ENCODE measurements at places on chromosomes 16 and 17.

GRCh38 chr16:20899477-20900298, 470 bp downstream of the DCUN1D3 start:
- peak; percentile 12 for DNase-seq

- no peak for DNase-seq
Observed at GRCh38 chr16:67283039-67283825, 3.9 kb downstream of the PLEKHG4 start.

- DNase-seq, result no peak
Observed at GRCh38 chr17:74678541-74678940, 34.2 kb downstream of the CD300LF start.

DNA sequence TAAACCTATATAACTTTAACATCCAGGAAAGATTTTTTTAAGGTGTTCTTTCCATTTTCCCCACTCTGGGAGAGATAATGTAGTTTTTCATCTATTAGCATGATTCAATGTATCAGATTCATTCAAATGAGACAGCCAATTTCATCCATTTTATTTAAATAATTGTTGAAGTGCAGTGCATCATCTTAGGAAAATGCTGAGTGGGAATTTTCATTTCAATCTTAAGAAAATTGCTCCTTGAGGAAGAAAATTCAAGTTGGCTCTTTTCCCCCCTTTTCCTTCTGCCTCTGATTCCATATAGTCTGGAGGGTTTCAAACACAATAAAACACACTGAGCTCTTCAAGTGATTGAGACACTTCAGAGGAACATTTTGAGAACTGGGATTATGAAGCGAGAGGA, 3.4 kb upstream of the KCNJ16 start:
- no peak for DNase-seq

GRCh38 chr16:2157480-2158261, 2.1 kb downstream of the TRAF7 start:
- DNase-seq, result no peak

DNA sequence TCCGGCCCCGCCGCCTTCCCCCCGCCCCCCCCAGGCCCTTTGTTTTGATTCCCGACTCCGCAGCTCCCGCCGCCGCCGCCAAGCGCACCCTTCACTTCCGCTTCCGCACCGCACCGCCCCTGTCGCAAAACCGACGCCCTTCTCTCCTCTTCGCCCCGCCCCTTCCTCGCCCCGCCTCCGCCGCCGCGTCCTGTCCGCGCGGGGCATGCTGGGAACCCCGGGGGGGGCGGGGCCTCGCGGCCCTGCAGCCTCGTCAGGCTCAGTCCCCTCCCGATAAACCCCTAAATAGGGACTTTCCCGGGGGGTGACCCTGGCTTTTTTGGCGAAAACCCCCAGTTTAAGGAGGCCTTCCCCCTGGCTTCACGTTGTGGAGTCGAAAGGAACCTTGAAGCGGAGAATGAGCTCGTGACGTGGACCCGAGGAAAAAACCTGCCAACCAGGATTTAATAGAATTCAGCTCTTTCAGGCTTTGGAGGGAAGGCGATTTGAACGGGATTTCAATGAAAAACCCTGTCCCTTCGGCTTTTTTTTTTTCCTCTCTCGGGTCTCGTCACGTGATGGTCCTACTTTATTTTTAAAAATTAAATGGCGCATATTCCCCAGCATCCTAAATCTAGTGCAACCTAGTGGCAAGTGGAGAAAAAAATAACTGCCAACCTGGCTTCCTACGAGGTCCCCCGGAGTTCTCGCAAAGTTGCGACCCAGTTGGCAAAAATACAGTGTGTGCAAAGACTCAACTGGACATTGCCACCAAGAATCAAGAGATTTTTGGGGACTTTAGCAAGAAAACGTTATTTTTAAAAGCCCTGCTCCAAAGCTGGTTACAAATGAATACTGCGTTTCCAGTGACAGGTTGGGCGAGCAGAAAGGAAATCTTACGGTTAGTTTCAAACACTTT, at the start of gene MARF1:
Gene MARF1, minus strand, starts transcription at position 107 of the 898 bp plus-strand sequence. CDS start 3,921 bp downstream, outside the sequence.
- DNase-seq, result peak; percentile 98

DNA sequence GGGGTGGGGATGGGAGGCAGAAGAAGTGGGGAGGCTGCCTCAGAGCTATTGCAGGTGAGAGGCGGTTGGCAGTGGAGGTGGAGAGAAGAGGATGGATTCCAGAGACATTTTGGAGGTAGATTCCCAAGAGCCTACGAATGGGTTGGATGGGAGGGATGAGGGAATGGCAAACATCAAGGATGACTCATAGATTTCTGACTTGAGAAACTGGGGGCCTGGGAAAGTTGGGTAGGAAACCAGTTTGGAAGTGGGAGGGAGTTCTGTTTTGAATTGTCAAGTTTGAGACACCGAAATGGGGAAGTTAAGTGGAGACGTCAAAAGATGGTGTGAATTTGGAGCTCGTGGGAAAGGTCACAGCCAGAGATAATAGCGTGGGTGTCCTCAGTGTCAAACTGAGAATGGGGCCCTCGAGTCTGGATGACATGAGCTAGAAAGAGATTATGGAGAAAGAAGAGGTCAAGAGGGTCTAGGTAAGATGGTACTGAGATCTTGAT, 6.2 kb upstream of the CYLD start:
- DNase-seq, result no peak

GRCh38 chr17:40536295-40537171, 28.7 kb downstream of the CCR7 start:
- DNase-seq, result no peak

GRCh38 chr17:61247439-61247838, 152.2 kb upstream of the TBX2 start:
- no peak for DNase-seq

DNA sequence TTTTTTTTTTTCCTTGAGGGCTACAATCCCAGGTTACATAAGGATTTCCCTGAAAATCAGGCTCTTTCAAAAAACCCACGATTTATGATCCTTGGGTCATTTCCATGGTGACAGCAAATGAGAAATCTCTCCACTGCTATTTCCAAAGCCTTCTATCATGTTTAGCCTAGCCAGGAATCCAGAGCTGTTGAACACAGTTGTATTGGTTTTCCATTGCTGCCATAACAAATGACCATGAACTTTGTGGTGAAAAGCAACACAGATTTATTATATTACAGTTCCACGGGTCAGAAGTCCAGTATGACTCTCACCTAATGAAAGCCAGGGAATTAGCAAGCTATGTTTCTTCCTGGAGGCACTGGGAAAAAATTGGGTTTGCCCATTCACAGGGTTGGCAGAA, 106.6 kb downstream of the MAF start:
- no peak for DNase-seq

- DNase-seq, result no peak
Observed at GRCh38 chr16:5196204-5196603, 98.6 kb upstream of the EEF2KMT start.

- DNase-seq, result no peak
Observed at GRCh38 chr16:6593799-6594198, 738.8 kb upstream of the RBFOX1 start.

DNA sequence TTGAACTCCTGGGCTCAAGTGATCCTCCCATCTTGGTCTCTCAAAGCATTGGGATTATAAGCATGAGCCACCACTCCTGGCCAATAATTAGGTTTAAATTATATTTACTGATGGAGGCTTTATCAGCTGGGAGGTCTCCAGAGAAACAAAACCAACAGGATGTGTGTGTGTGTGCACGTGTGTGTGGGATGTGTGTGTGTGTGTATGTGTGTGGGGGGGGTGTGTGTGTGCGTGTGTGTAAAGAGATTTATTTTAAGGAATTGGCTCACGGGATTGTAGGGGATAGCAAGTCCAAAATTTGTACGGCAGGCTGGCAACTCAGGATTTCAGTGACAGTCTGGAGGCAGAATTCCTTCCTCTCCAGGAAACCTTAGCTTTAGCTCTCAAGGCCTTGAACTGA, 4.6 kb downstream of the MMP25 start:
- DNase-seq, result no peak

- no peak for DNase-seq
Observed at GRCh38 chr16:8605554-8605953, 15.2 kb upstream of the TMEM114 start.

GRCh38 chr16:21991621-21992020, 9.3 kb downstream of the PDZD9 start:
- no peak for DNase-seq

DNA sequence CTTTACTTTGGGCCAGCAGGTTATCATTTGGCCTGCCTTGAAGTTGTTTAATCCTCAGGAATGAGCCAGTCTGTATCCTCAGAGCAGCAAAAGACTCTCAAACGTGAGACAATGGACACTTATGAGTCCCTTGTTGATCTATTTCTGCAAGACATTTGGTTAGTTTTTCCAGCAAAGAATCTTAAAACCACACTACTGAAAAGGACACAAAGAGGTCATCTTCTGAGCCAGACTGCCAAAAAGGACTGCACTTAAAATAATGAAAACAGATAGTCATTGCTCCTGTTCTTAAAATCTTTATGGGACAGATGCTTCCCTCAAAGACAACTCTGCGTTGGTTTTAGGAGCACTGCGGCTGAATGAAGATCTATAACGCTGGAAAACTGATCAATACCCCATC, 205.7 kb upstream of the PSMD7 start:
- DNase-seq, result no peak

DNA sequence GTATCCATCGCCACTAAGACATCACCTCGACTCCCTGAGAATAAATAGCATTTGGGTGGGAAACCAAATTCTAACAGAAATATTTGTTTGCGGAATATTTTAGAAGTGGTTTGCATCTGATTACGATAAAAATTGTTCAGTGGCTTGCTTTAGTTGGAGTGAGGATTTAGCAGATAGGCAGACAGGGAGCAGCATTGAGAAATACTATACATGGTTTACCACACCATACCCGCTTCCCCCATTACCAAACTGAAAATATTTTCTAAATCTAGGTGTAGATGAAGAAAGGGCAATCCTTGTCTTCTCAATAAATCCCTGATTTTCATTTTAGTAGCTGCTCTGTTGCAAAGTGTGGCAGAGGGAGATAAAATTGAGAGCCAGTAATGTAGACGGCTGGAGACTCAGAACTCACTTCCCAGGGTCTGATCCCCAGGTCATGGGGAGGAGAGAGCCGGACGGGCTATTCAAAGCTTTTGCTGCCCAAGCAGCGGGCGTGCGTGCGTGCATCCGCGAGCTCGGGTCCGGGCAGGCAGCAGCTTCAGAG, 808 bp upstream of the BAHCC1 start:
- no peak for DNase-seq
